ENCODE measurements at places on chromosomes 2 and 18. TPM values are rescaled to one million over a fixed set of nuclear protein-coding genes. Genes with fewer than 3 reads are reported as not detected.

TEX44 gene
- total RNA-seq: not detected

DNA sequence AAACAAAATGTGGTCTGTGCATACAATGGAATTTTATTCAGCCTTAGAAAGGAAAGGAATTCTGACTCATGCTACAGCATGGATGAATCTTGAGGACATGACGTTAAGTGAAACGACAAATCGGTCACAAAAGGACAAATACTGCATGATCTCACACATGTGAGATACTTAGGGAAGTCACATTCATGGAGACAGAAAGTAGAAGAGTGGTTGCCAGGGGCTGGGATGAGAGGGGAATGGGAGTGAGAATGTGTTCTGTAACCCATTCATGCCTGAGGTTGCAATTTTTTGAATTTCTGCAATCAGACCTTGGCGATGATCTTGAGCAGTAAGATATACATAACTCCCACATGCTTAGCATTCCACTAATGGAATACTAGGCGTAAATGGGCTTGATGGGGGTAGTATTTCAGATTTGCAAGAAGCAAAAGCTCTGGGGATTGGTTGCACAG is 22.0 kb downstream of the FHL2 start:
- no peak for DNase-seq

- DNase-seq: no peak
These were observed 30.7 kb downstream of the EFR3B start for GRCh38 chr2:25072606-25073005.

- DNase-seq: no peak
These were observed 592.7 kb upstream of the VRK2 start for GRCh38 chr2:57453945-57454344.

- no peak for DNase-seq
These were observed 31.7 kb upstream of the ASPRV1 start for GRCh38 chr2:69993048-69993565.

DNA sequence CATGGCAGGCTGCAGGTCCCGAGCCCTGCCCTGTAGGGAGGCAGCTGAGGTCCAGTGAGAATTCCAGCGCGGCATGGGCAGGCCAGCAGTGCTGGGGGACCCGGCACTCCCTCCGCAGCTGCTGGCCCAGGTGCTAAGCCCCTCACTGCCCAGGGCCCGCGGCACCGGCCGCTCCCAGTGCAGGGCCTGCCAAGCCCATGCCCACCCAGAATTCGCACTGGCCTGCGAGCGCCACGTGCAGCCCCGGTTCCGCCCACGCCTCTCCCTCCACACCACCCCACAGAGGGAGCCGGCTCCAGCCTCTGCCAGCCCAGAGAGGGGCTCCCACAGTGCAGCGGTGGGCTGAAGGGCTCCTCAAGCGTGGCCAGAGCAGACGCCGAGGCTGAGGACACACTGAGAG is 158.5 kb upstream of the ACVR2A start:
- DNase-seq: no peak

DNA sequence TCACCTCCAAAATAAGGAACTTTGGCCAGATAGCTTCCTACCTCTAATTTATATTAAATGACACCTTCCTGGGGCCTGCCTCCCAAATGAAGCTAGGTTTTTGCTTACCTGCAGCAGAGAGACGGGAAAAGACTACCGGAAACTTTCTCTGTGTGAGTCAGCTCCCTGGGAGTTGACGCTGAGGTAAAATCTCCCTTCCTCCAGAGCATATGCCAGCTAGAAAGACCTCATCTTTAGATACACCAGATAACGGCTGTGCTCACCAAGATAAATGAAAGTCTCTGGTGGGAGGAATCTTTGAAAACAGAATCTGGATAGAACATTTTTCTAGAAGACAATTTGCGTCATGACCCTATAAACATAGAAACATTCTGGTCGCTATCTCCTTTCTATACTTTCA is 99.7 kb upstream of the RFX8 start:
- DNase-seq: no peak

DNA sequence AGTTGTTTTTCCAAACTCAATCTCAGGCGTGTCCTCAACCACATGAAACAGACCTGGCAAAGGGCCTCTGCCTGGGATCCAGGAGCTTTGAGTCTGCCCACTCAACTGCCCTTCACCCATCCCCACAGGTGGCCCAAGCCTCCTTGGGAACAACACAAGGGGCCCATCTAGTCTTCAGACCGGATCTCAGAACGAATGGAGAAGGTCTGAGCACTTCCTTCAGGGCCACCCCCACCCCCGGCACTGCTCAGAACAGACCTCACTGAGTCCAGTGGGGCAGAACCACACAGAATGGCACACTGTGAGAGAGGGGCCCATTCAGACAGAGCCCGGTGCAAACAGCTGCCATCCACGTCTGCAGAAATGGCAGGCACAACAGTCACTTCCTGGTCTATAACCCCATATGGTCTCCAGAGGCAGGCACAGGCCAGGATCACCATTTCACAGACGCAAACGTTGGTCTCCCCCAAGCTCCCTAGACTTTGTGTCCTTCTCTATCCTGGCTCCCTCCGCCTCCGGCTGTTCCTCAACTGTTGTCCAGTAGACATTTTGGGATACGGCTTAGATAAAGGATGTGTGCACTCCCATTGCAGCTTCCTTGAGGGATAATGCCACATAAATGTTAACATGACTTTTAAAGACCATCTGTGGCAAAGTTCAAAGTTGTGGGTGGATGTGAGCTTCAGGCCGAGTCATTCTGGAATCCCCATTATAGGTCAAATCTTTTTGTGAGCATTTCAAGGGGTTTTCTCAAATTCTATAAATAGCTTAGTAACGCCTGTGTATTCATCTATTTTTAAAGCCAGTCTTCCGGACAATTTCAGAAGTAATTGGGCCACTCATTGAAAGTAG is 149.7 kb downstream of the SMAD7 start:
- peak; percentile 33 for DNase-seq

GRCh38 chr18:54223568-54224241 is 764 bp downstream of the MBD2 start:
- peak; percentile 78 for DNase-seq

- DNase-seq: no peak
These were observed 7.0 kb upstream of the PAX3 start for GRCh38 chr2:222305516-222306392.

DNA sequence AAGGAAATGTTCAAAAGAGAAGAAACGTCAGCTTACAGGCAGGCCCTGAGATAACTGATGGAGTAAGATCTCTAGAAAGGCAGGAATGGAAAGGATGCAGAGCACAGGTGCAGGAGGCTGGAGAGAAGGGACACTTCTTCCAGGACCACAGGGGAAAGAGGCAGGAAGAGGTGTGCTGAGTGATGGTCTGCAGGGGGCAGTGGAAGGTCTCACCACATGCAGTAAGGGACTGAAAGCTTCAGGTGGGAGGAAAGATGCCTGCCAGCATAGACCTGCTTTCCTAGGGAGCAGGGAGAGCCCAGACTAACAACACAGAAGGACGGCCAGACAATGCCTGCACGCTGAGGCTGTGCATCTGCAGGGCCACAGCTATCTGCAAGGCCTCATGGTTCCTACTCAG is 156.8 kb downstream of the L3MBTL4 start:
- no peak for DNase-seq

SPTBN1 gene
- 380 TPM for total RNA-seq

FOXI3 gene
- total RNA-seq: not detected

- no peak for DNase-seq
These were observed 25.1 kb upstream of the ARHGAP25 start for GRCh38 chr2:68709421-68709911.

DNA sequence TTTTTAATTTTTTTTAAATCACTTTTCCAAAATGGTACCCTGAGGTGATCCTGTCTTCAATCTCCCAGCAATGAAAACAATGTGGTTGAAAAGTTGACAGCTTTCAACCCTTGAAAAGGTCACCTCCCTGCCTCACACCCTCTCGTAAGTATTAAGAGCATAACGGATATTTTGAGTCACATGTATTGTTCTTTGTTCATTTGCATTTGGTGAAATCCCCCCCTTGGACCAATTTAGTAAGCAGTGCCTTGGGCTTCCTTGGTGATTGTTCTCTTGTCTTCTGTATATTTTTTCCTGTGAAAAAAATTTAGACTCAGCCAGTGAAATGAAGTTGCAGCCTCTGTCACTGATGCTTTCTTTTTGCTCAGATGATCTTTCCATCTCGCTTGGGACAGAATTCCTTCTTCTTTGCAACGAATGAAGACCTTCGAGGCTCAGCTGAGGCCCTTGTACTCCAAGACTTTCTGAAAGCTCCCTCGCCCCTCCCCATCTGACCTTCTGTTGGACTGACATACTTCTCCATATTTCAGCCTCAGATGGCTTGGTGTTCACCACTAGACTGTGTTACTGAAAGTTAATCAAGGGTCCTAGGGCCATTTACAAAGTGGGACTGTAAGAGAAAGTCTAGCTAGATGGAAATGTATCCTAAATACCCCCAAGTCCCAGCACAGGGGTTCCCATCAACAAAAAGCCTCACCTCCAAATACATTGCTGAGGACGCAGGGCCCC is 158.4 kb downstream of the BCL2 start:
- no peak for DNase-seq

REEP1 gene
- total RNA-seq: 15.5 TPM

ARL6IP6 gene
- 19.1 TPM for total RNA-seq

- DNase-seq: no peak
These were observed 1110.5 kb downstream of the LRP1B start for GRCh38 chr2:141020346-141020745.

GRCh38 chr2:52369178-52369577 is 1337.2 kb upstream of the NRXN1 start:
- DNase-seq: no peak

SERPINB4 gene
- total RNA-seq: not detected

HTRA2 gene
- 22.4 TPM for total RNA-seq

GRCh38 chr2:58350484-58350883 is 109.4 kb upstream of the FANCL start:
- DNase-seq: no peak

DNA sequence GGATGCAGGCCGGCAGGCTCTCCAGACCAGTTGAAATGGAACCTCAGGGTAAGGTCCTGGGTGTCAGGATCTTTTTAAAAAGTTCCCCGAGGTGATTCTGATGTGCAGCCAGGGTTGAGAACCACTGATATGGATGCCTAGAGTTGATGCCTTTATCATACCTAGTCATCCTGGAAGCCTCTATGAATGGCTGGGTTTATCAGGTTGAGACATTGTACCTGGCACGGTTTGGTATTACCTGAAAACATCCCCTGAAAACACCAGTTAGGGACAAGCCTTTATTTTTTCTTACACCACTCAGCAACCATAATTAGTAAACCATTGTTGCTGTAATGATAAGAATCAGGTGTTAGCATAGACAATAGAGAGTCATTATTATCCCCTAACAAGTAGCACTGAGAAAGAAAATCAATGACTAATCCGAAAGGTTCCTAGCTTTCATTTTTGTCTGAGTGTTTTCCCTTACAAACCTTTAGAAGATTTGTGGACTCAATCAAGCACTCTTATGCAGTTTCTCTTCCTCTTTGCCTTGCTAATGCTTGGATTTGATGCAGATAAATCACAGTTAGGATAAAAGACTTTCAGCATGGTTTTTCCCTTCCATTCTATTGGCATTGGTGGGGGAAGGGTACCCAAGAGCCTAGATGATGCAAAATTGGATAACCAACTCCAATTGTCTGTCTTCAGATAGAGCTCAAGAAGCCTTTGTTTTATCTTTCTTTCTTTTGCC is 116.5 kb upstream of the LYPD6 start:
- DNase-seq: no peak

ADD2 gene
- 2.1 TPM for total RNA-seq

GRCh38 chr2:188576651-188577050 is 285.0 kb downstream of the GULP1 start:
- DNase-seq: no peak

GRCh38 chr2:620004-620403 is 57.2 kb downstream of the TMEM18 start:
- peak; percentile 26 for DNase-seq

GRCh38 chr2:141027221-141027620 is 1103.6 kb downstream of the LRP1B start:
- no peak for DNase-seq

- DNase-seq: no peak
These were observed 45.6 kb upstream of the GREB1L start for GRCh38 chr18:21196426-21196825.

DNA sequence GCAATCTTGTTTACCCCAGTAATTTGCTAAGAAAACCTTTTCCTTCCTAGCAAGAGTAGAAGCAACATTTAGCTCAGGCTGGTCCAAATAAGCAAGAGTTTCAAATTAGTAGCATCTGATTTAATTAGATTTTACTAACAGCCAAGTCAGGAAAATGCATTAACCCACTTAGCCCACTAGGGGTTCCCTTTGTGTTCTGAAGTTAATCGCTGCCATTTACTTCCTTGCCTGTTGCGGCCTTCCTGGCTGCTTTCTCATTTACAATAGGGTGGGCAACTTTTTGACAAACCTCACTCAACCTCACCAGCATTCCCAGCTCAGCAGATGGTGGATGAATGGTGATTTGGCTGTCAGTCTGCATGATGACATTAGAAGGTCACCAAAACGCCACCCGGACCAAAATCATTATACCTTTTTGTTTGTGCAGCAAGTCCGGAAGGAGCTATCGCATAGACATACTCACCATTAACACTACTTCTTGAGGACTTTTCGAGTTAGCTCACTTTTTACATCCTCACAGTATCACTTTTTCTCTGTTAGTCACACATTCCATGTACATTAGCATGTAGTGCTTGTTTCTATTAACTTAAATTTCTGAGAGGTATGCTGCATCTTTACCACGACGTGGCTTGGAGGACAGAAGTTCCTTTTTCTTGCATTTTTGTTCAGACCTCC is 101.5 kb upstream of the SETBP1 start:
- DNase-seq: no peak

DNA sequence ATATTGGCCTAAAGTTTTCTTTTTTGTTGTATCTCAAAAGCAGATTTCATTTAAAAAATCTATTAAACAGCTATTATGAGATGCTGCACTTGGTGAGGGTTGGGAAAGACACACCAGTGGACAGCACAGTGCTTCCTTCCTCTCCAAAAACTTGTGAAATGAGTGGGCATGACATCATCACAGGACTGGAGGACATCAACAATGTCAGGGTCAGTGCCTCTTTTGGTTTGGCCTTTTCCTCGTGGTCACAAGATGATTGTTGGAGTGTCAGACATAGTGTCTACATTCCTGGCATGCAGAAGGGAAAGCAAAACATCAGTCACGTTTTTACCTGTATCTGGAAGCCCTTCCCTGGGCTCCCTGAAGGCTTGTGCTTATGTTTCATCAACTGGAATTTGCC is 49.6 kb downstream of the IL1R2 start:
- no peak for DNase-seq

DNA sequence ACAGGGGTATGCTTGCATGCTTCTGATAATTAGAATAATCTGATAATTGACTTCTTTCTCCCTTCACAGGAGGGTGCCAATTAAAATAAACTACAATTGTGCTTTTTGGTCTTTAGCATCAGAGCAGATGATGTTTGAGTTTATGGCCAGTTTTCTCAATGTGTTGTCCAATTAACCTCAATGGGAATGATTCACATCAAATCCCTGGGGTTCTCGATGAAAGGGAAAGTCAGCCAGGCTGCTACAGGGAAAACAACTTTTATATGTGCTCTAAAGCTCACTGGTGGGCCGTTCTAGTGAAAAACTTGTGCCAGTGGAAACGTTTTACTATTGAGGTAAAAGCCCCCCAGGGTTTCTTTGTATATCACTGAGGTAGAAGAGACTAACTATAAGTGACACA is 887.3 kb upstream of the CRIM1 start:
- no peak for DNase-seq

Data from ureter (tissue), 1 donor.